ENCODE measurements at places on chromosomes 1 and 21. TPM values are rescaled to one million over a fixed set of nuclear protein-coding genes. Genes with fewer than 3 reads are reported as not detected.

DYNLT5 gene
- 1.5 TPM for total RNA-seq

ATP1A4 gene
- not detected for total RNA-seq

OLIG2 gene
- not detected for total RNA-seq

DNA sequence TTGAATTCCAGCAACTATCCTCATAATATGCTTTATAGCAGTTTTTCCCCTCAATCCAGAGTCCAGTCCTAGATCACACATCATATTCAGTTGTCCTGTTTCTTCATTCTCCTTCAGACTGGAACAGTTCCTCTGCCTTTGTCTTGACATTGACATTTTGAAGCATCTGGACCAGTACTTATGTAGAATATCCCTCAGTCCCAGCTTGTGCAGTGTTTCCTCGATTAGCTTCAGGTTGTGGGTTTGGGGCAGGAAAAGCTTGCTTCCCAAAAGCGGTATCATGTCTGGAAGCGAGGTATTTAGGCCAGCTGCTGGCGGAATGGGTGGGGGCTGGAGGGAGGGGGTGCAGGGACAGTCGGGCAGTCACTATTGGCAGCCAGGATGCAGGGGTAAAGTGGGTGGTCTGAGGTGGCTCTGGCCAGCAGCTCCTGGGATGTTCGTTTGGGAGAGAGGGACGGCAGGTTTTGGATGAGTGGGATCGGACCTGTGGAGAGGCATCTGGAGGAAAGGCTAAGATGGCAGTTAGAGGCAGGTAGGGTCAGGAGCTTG lies 6.5 kb downstream of the THEMIS2 start:
- DNase-seq, result no peak

LDLRAD1 gene
- total RNA-seq, result not detected

TMEM81 gene
- 2.3 TPM for total RNA-seq

REN gene
- total RNA-seq, result 0.51 TPM

OR2L2 gene
- not detected for total RNA-seq

DNA sequence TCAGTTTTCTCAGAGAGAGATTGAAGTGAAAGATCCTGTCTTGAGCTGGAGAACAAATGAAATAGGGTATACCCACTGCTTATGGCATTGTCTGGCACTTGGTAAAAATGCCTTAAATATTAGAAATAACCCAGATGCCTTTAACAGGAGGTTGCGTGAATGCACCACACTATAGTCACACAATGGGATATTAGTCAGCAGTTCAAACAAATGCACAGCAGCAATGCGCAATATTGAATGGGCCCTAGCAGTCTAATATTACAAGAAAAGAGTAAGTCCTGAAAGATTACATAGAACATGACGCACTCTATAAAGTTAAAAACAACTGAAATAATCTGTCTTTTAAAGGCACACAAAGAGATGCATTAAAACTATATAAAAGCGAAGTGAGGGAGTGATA lies 161.1 kb downstream of the EDEM3 start:
- no peak for DNase-seq
